Daoy (cell line): ENCODE measurements at places on chromosomes 6 and 20.
A peak's percentile ranks its signal among the peaks of the same experiment; 100 is the strongest.

DNA sequence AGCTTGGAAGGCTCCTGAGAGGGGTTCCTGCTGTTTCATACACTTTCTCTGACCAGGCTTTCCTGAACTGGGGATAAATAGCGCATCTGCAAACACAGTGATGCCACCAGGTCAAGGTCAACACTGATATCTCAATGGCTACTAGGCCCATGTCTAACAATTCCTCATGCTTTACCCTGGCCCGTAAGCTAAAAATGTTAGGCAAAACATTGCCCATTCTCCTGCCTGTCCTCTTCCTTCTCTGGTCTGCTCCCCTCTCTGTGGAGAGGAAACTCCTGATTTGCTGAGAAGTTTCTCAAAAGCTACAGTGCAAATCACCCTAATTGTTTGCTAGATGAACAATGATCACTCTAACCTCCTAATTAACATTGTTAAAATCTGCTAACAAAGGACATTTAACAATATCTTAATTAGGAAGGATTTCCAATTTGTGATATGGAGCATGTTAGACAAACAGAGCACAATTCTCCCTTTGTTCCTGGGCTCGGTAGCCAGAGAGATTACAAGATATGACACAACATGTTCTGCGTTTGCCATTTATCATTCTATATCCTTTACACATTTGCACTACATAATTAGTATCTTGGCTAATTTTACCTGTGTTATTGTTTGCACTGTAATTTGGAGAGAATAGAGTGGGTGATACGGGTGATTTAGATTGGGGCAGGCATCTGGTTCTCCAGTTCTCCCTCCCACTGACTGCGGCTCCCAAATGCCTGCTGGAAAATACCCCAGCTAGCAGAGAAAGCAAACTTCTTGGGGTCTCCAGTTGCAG lies 266.8 kb downstream of the CD83 start:
- DNase-seq = no peak

- DNase-seq = peak; percentile 29
These were observed 41.8 kb upstream of the F13A1 start for GRCh38 chr6:6362056-6362840.

DNA sequence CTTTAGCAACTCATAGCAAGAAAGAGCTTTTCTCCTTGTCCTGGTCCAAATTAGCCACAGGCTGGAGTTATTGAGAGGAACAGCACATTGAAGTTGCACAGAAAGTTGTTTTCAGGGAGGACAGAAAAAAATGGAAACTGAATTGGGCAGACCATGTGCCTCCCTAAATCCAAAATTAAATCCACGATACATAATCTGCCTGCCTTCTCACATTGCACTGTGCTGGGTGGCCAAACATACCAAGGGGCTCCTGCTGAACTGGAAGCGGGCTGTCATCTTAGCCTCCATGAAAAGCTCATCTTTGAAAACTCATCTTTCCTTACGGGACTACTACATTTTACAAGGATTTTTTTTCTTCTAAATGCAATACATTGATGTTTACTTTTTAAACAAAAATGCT lies 59.9 kb downstream of the TNFAIP3 start:
- no peak for DNase-seq

DNA sequence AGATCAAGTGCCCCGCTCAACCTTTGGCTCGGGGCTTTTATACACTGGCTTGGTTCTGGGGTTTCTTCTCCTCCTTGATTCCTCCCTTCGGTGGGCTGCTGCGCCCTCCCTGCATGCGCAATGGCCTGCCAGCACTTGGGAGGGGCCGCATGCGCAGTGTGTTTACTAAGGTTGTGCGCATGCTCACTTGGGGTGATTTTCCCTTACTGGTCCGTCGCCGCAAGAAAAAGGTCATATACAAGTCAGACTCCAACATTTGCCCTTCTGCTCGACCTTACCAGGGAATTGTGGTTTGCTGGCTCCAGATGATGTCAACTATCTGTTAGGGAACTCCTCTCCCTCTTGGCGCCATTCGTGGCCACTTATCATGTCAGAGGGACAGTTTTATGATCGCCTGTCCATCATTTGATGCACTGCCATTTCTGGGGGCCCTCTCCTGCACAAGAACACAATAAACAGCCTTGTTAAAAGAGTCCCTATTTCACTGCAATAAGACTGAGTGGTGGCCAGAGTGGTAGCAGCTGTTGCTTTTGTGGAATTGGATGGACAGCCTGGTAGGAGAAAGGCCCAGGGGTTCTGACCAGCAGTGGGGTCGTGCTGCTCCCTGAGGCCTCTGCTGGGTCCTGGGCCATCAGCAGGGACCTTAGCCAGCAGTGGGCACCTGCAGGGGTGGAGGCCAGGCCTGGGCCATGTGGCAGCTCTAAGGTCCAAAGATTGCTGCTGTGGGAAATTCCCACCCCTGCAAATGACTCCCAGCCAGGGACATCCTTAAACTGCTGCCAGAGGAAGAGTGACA lies 2.8 kb upstream of the LBP start:
- DNase-seq = no peak

DNA sequence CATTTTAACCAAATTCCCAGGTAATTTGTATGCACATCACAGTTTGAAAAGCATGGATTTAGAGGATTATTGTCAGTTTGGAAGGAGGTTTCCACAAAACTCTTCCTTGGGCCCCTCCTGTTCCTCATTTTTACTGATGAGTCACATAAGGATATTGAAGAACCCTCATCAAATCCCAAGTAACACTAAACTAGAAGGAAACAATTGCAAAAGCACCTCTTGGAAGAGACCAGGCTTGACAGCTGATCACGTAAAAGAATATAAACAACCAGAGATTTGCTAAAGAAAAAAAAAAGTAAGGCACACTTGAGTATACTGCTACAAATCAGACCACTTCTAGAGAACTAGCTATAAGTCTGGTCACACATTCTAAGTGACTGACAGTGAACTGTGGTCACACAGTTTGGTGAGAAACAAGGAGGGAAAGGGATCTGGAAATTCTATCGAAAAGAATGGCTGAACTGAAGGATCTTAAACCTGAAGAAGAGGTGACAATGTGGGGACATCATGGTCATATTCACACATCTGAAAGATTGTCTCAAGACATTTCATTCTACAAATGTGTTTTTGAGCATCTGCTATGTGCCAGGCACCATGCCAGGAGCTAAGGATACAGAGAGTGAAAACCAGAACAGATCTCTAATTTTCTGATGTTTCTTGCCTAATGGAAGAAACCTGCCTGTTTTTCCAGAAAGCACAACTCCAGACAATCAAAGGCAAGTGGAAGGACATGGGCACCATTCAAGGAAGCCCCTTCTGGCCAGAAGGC lies 24.1 kb downstream of the ZHX3 start:
- no peak for DNase-seq

DNA sequence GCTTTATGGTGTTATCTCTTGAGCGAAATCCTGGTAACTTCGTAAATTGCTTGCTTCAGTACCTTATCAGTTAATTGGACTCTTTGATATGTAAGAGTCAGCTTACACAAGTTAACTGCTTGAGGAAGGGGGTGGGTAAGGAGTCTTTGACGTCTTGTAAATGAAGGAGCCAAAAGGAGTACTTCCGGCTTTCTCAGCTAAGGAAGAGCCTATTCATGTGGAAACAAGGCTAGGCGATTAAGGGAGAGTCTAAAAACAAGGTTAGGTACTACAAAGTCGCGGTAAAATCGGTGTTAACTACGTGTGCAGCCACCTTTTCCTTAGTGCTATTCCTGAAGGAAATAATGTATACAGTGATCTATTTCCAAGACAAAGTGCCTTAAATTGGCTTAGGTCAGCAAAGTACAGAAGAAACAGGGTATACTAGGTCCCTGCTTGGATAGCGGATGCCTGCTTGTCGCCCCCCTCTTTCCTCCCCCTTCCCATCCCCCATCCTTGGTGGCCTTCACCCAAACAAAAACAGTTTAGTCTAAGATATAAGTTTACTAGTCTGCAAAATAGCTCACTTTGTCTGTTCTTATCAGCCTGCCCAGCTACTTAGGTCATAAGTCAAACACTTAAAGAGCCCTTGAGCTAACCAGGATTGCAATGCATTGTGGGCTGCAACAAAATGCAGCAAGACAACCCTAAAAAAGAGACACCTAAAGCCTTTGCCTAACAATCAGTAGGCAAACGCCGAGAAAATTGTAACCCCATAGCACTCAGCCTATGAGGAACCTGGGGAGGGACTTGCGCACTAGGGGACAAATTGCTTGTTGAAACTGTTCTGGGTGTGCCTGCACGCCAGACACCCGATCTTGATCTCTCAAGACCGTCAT lies 147.3 kb downstream of the TRIM27 start:
- no peak for DNase-seq

- DNase-seq = no peak
These were observed 431.1 kb upstream of the CDH4 start for GRCh38 chr20:60820918-60821317.

DNA sequence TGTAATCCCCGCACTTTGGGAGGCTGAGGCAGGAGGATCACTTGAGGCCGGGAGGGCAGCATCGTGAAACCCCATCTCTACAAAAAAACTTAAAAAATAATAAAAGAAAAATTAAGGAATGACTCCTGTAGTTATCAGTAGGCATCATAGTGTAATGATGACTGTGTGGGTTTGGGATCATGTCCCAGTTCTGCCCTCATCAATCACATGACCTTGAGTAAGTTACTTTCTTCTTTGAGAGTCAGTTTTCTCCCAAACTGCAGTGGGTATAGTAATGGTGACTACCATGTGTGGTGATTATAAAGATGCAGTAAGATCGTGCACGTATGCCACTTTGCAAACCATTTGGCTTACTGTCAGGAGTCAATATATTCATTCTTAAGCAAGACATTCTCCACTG lies 89.2 kb downstream of the TXNDC5 start:
- DNase-seq = peak; percentile 19

DNA sequence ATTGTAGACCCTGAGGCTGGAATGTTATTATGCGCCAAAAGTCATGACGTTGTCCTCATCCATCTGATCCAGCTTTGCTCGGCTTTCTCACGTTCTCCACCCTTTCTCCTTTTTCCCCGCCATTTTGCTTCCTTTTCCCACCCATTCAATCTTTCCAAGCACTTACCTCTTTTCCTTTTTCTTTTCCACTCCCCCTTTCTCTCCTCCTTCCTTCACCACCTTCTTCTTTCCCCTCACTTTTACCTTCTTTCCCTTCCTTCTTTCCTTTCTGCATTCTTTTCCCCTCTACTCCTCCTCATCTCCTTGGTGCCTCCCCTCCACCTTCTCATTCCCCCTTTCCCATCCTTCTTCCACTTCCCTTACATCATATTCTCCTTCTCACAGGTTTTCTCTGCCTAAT lies 304.8 kb upstream of the TSHZ2 start:
- DNase-seq = no peak

DNA sequence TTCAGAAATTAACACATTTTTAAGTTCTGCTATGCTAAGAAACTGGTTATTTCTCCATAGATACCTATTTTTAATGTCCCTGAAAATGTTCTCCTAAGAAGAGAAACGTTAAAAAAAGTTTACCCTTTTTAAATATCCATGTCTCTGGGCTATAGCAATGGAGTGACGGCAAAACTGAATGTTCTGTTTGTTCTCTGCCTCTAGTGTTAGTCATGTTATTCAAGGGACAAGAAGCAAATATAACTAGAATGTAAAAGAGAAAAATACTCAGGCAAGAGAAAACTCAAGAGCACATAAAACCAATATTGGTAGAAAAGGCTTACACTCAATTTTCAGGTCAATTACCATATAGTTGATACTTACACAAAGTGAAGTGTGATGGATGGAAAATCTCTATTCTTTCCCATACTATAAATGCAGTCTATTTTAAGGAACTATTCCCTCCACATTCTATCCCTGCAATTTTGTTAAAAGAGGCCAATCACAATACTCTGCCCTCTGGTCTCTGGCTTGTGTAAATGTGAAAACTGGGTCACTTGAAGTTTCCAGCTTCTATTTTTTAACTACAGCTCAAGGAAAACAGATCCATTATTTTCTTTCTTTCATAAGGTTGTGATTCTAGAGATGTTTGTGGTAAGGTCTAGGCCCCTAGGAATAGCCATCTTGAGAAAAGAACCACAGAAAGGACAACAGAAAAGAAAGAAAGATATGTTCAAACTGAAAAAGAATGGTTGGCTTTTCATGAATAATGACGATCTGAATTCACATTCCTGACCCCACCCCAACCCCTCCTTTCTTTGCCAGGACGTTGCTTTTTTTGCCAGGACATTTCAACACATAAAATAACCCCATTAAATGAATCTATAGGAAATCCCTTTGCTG lies 200.3 kb upstream of the FAM83B start:
- DNase-seq = no peak

DNA sequence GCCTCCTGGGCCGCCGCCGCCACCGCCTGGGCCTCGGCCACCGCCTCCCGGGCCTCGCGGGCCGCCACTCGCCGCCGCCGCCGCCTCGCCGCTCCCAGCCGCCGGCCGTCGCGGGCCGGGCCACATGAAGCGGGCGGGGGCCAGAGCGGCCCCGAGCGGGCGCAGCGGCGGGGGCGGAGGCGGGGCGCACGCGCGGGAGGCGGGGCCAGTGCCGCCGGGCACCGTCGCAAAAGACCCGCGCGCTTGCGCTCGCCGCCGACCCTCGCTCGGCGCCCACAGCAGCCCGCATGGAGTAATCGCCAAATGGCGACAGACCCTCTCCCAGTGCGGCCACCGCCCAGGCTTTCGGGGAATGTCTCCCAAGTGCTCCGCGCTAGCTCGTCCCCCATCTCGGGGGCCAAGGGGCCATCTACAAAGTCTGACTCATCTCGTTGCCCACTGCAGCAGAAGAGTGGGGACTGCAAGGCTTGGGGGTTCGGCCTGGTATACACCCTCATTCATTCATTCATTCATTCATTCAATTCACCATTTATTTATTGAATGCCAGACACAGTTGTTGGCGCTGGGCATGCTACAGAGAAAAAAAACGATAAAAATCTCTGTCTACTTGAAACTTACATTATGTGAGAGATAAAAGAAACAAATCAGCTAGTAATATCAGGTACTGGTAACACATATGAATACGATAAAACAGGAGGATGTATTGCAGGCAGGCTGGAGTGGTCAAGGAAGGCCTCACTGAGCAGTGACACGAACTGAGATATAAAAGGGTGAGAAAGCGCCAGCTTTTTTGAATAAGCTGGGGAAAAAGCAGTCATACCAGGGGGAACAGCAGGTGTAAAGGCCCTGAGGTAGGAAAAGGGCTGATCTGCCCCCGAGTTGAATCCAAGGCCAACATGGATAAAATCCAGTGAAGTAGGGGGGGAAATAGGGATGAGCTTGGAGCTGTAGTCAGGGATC lies at the start of gene B4GALT5:
Gene B4GALT5 (minus strand): TSS at position 126 of the 960 bp plus-strand sequence. CDS start 188 bp downstream, outside the sequence.
- peak; percentile 87 for DNase-seq

GRCh38 chr6:146017672-146018071 lies 11.2 kb upstream of the GRM1 start:
- DNase-seq = no peak
